ENCODE measurements at places on chromosomes 3 and 15. TPM values are rescaled to one million over a fixed set of nuclear protein-coding genes. Genes with fewer than 3 reads are reported as not detected.

The PIK3R4 gene
- total RNA-seq = 27.6 TPM

The LYZL4 gene
- not detected for total RNA-seq

GRCh38 chr3:168029705-168030104 lies 66.0 kb downstream of the GOLIM4 start:
- H3K4me1 ChIP-seq = peaks cover 27% of the 10 kb centered on the region
- no peak for DNase-seq
- H3K36me3 ChIP-seq = peaks cover 53% of the 10 kb centered on the region
- no peaks in the 10 kb centered on the region for H3K27me3 ChIP-seq
- peak overlapping the region; percentile 30 for H3K27ac ChIP-seq

GRCh38 chr3:180934638-180935037 lies 22.2 kb downstream of the FXR1 start:
- no peak overlapping the region for H3K27ac ChIP-seq
- no peak for DNase-seq
- H3K4me3 ChIP-seq = no peak overlapping the region
- H3K36me3 ChIP-seq = peaks cover 15% of the 10 kb centered on the region
- H3K27me3 ChIP-seq = no peaks in the 10 kb centered on the region
- H3K4me1 ChIP-seq = peaks cover 12% of the 10 kb centered on the region

The TRMT10C gene
- 26.3 TPM for total RNA-seq

The PAQR9 gene
- total RNA-seq = 0.18 TPM

Data from mesothelial cell of epicardium (in vitro differentiated cells).